ENCODE measurements at places on chromosomes 11 and 22.
A peak's percentile ranks its signal among the peaks of the same experiment; 100 is the strongest.

- DNase-seq, result no peak
These were observed 868 bp downstream of the TEF start for GRCh38 chr22:41382610-41383009.

GRCh38 chr11:96260067-96260511, 82.9 kb downstream of the MAML2 start:
- DNase-seq, result no peak

DNA sequence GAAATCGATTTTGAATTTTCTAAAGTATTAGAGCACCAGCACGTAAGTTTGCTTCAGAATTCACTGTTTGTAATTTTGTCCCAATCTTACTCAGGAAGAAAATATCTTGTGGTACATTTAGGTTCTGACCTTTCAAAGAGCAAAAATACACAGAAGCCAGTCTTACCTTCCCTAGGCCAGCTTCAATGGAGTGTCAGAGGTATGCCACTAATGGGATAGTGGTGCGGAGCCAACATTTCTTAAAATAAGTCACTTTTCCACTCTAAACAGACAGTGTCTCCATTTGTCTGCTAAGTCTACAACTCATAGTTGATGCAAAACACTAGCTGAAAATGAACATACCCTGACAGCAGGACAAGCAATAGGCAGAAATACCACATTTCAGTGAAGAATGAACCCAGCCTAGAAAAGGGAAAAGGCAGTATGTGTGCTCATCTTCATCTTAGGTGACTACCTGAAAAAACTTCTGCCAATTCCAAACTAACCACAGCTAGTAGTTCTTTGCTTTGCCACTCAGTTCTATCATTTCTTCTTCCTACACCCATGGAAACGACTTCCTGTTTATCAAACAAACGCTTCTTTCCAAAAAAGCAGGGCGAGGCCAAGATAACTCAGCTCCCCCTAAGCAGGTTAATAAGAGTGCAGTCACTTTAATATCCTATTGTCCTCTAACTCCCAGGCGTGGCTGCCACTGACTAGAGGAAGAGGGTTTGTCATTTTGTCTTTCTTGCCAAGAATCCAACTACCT, 94.0 kb upstream of the APOA1 start:
- peak; percentile 68 for DNase-seq

- no peak for DNase-seq
These were observed 9.2 kb downstream of the EXT2 start for GRCh38 chr11:44104481-44105294.

DNA sequence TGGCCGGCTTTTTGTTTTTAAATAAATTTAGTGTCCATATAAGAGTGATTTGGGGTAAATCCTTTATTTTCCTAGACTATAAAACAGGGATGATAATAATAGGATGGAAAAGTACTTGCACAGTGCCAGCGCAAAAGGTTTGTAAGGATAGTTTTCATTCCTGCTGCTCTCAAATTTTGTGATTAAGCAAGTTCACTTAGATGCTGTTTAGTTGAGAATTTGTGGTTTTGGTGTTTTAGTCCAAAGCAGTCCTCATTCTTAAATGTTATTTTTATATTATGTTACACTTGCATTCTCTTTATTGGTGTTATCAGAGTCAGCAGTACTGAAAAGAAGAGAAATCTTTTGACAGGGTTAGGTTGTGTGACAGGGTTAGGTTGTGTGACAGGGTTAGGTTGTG, 47.9 kb downstream of the PPP6R3 start:
- no peak for DNase-seq

- no peak for DNase-seq
These were observed 110.0 kb downstream of the TP53I11 start for GRCh38 chr11:44840521-44841251.

- no peak for DNase-seq
These were observed 38.1 kb upstream of the CALCB start for GRCh38 chr11:15035283-15035682.
